ENCODE measurements at places on chromosomes 16 and 17.

DNA sequence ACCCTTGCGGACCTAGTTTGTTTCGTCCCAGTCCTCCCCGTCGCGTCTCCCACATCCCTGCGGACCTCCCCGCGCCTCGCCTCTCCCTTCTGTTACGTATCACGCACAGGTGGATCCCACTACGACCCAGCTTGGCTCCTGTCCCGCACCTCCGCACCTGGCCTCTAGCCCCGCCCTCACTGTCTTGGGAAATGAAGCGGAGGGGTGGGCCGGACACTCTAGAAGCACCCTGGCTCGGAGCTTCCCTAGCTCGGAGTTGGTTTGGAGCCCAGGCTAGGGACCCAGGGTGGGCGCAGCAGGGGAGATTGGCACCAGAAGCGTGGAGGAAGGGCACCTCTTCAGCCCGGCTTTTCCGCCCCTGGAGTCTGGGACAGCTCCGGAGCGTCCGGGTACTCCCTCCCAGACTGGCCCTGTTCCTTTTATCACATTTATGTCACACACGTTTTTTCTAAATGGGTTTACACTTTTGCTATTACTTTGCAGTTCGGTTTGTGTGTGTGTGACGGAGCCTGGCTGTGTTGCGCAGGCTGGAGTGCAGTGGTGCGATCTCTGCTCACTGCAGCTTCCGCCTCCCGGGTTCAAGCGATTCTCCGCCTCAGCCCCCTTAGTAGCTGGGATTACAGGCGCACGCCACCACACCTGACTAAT, 1.4 kb upstream of the CEMP1 start:
- peak; percentile 85 for DNase-seq

DNA sequence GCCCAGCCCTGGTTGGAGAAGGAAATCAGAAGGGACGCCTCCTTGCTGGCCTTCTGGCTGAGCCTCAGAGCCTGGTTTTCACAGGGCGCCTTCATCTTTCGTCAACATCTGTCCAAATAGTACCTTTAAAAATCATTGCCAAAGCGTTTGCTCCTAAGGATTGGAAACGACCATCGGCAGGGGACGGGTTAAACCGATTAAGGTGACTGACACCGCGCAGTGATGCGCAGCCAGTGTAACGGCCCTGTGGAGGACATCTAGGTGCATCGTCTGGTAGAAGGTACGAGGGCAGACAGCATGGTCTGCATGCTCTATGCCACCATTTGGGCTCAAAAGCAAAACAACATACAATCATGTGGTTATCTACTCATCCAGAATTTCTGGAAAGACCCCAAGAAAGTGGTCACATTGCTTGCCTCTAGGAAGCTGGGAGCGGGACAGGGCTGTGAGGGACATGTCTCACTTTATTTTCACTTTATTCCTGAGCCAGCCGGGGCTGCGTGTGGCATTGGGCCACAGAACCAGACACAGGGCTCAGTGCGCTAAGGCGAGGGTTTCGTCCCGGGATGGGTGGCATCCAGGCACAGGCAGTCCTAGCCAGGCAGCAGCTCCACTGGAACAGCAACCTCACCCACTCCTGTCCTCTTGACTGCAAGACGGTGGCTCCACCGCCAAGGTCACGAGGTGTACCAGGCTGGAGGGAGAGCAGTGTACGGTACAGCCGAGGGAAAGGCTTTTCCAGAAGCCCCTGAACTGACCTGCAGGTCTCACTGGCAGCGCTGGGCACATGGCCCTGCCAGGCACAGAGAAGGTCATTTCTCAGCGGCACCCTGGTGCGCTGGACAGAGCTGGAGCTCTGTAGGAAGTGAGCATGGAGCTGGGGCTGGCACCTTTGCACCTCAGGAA, 40.9 kb upstream of the JPH3 start:
- DNase-seq = peak; percentile 88

DNA sequence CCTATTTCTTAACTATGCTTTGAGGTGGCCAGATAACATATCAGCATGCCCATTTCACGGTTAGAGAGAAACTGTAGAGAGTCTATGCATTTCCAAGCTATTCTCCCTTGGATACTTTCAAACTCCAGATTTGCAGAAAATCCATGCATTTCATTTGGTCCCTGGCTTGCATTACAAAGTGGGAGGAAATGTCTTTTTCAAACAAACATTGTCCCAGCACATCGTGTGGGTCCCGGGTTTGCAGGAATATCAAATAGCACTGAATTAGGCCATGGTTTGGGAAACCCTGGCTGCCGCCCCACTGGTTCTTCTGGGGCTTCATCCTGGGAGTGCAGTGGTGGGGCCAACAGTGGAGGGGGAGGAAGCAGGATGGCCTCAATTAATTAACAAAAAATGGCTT, 171.9 kb downstream of the IRX5 start:
- DNase-seq = no peak

GRCh38 chr17:48613862-48614694, 1.0 kb downstream of the HOXB8 start:
- DNase-seq = no peak

DNA sequence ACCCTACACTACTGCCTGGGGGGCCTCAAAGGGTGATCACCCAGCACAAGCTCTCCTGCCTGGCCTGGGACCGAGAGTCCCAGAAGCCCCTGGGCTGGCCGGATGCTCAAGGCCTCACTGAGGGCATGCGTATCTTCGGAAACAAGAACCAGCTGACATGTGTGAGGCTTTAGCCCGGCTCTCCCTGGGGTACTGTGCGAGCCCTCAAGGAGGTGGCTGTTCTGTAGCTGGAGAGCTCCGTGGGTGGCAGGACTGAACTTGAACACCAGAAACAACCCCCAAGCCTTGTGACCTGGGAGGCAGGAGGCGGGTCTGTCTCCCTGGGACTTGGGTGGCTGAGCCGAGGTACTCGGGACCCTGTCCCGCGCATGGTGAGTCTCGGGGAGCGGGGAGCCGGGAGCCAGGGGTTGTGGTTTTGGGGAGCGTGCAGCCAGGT, 7.0 kb downstream of the DPEP1 start:
- no peak for DNase-seq

- DNase-seq = no peak
Observed at GRCh38 chr16:12320298-12320706, 343.8 kb downstream of the SNX29 start.

DNA sequence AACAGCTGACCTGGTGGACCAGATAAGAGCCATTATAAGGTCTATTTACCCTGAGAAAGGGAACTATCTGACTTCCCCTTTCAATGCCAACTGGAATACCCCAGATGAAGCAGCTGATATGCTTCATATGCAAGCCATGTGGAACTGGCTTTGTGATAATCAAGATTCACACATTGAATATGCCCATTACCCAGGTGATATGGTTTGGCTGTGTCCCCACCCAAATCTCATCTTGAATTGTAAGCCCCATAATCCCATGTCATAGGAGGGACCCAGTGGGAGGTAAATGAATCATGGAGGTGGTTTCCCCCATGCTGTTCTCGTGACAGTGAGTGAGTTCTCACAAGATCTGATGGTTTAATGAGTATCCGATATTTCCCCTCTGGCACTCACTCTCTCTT, 42.1 kb downstream of the IKZF3 start:
- no peak for DNase-seq

GRCh38 chr17:62653002-62653825, 25.7 kb downstream of the MRC2 start:
- DNase-seq = no peak

GRCh38 chr17:538181-538973, 176.3 kb downstream of the VPS53 start:
- DNase-seq = peak; percentile 47

- DNase-seq = no peak
Observed at GRCh38 chr16:54505549-54506213, 219.1 kb upstream of the IRX3 start.

DNA sequence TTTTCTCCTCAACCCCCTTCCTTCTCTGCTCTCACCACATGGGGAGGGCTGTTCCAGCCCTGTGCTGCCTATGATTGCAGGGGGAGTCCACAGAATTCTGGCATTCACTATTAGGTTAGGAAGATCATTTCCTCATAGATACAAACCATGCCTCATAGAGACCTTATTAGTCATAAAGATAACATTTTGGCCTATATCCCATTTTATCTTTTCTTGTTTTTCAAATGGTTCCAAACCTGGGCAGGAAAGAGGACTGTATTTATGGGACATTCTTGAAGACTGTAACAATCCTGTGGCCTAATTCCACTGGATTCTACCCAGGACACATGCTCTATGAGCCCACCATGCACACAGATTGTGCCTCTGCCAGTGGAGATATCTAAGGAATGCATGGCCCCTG, 51.7 kb downstream of the ASIC2 start:
- DNase-seq = no peak

DNA sequence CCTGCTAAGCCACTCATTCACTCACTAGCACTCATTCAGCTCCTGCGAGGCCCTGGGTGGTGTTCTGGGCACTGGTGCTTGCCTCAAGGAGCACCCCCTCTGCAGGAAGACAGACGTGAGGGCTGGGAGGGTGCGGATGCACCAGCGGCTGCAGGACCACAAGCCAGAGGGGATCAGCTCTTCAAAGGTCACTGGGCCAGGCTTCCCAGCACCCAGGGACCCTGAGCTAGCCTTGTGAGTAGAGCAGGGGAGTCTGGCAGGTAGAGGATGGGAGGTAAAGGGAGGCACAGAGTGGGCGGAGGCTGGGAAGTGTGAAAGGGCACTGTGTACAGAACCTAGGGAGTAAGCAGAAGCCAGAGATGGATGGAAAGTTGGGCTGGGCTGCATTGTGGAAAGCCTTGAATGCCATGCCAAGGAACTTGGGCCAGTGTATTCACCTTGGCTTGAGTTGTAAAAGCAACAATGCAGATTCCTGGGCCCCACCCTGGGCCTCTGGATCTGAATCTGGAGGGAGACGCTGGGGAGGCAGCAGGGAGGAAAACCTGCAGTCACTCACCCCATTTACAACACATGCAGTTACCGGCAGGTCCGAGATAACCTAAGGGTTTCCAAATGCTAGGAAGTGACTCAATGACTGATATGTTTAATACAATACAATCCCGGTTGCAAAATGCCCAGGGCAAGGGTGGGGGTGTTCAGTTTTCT, 1.7 kb downstream of the IL4R start:
- DNase-seq = no peak

- DNase-seq = no peak
Observed at GRCh38 chr16:67210069-67210937, 11.4 kb downstream of the ELMO3 start.

- peak; percentile 13 for DNase-seq
Observed at GRCh38 chr17:70767102-70767701, 597.9 kb downstream of the KCNJ2 start.

DNA sequence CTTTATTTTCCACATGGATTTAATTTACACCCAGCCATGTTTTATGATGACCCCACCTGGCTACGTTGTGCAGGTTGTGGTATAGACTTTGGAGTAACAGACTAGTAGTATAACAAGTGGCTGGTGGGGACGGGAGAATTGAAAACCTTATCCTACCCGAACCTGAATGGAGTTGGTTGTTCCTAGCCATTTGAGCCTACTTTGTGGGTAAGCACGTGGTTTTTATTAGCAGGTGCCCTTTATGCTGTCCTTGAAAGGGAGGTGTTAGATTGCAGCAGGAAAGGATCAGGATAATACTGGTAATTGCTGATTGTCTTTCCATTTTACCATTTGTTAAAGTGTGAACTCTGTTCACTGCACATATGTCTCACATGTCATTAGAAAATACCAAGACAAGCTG, 31.9 kb upstream of the PHAF1 start:
- no peak for DNase-seq

- DNase-seq = no peak
Observed at GRCh38 chr16:65037556-65037955, 84.3 kb downstream of the CDH11 start.

GRCh38 chr16:75413951-75414350, 19.4 kb downstream of the CFDP1 start:
- DNase-seq = no peak

- DNase-seq = no peak
Observed at GRCh38 chr16:46731691-46732555, 16.2 kb downstream of the MYLK3 start.

GRCh38 chr16:10616756-10617640, 36.6 kb upstream of the EMP2 start:
- peak; percentile 3 for DNase-seq

DNA sequence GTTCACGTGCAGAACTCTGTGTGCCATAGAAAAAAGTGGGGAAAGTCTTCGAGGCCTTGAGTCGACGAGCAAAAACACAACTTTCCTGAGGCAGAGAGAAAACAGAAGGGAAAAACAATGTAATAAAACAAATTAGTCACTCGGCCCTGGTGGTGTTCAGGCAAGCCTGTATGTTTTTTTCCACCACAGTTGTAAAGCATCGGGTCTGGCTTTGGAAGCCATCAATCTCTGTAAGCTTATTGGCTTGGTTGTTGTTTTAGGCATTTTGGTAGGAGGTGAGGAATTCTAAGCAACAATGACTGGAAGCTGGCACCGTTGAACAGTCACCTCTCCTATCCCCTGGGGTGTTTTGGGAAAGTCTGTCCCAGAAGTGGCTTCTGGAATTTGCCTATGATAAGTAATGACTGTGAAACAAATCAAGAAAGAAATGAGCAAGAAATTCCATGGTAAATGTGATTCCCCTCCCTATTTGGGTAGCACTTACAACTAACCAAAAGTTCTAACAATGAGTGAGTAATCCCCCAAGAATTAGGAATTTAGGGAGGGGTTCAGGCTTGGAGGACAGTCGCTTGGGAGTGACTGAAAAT, 2.8 kb downstream of the CDH13 start:
- DNase-seq = no peak

DNA sequence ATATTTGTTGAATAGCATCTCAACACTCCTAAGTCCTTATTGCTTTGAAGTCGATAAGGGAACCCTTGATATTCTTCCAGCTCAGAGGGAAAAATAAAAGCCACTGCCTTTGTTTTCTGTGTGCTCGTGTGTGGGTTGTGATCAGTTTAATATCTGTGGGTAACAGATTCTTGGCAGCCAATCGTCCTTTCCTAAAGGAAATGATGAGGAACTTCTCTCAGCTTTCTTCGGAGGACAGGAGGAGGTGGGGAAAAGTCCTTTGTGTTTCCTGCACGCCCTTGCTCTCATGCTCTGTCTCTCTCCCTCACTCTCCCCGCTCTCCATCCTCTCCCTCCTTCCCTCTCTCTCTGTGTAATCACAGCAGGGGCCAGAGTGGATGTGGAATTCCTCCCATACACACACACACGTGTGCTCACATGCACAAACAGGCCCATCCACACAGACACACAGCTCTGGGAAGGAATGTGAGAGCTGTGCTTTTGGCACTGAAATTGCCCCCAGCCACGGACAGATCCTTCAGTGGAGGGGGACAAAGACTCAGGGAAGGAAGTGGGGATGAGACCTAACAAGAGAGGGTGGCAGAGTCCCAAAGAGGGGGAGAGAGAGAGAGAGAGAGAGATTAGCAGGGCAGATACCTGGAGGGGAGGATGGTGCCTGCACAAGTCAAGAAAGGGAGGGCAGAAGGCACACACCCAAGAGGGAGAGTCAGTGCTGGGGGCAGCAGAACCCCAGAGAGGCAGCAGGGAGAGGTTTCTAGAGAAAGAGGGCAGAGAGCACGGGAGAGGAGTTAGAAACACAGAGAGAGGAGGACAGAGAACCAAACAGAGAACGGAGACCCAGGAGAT, 83.5 kb upstream of the PLCG2 start:
- DNase-seq = no peak

Data from G401 (cell line).